ENCODE measurements at places on chromosomes 5 and 9. TPM values are rescaled to one million over a fixed set of nuclear protein-coding genes. Genes with fewer than 3 reads are reported as not detected.

HTR4 gene
- not detected for total RNA-seq

EXOSC3 gene
- 30.0 TPM for total RNA-seq

PROB1 gene
- total RNA-seq = 1.5 TPM

PCDHA6 gene
- total RNA-seq = not detected

TCF7 gene
- under 0.01 TPM for total RNA-seq

SLC1A3 gene
- 5.0 TPM for total RNA-seq

CRB2 gene
- total RNA-seq = not detected

BASP1 gene
- 118 TPM for total RNA-seq
